SW480 (cell line): ENCODE measurements at places on chromosomes 2 and 18.

GRCh38 chr2:196294516-196294909 is 123.1 kb upstream of the STK17B start:
- no peak for DNase-seq

DNA sequence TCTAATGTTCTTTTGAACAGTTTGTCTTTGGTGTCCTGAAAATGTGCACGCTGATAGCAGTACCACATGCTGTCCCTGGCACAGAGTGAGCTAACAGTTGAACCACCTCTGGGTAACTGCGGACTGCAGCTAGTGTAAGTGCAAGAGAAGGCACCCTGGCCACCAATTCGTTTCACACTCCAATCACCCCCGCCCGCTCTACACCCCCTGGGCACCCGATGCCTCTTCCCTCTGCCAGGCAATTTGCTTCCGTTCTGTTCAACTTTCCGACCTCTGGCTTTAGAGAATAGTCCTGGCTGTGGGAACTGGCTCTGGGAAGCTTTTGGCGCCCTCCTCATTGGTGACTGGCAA is 1.4 kb downstream of the DOCK10 start:
- DNase-seq = no peak

DNA sequence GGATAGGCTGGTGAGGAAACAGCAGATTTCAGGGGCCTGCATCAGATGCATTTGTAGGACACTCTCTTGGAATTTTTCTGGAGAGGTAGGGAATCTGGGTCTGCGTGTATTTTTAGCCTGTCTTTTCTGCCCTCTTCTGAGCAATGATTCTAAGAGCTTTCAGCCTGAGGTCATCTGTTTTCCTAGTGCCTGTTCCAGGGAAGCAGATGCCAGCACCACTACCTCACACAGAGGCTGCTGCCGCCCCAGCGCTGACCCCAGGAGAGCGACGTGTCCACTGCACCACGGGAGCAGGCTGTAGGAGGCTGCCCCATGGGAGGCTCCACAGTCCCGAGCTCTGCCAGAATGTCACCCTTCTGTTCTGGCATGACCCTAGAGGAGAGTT is 316.5 kb downstream of the CYP26B1 start:
- DNase-seq = no peak

DNA sequence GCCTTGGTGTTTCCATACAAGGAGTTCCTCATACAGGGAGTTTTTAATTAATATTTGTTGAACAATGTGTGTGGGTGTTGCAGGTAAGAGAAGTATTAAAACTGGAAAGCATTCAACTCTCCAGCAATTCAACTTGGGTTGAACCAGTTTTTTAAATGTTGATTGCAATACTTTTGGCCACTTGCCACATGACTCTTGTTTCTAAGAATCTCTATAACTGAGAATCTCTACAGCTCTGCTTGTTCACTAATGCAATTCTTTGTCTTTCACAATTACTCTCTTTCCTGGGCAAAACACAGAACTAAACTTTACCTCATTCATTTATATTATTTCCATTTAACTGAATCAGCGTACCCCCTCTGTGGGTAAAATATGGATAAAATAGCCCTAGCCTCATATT is 429.4 kb downstream of the ARHGAP15 start:
- no peak for DNase-seq

GRCh38 chr2:156147594-156148330 is 184.8 kb downstream of the NR4A2 start:
- DNase-seq = no peak
